CD4-positive, alpha-beta memory T cell (primary cell): ENCODE measurements at places on chromosomes 7 and 10.

- DNase-seq = no peak
- no peak overlapping the region for H3K4me3 ChIP-seq
- peaks cover 8% of the 10 kb centered on the region for H3K36me3 ChIP-seq
- no peaks in the 10 kb centered on the region for H3K27me3 ChIP-seq
- H3K4me1 ChIP-seq = no peaks in the 10 kb centered on the region
Observed at GRCh38 chr7:102387064-102387463, 9.1 kb upstream of the PRKRIP1 start.

DNA sequence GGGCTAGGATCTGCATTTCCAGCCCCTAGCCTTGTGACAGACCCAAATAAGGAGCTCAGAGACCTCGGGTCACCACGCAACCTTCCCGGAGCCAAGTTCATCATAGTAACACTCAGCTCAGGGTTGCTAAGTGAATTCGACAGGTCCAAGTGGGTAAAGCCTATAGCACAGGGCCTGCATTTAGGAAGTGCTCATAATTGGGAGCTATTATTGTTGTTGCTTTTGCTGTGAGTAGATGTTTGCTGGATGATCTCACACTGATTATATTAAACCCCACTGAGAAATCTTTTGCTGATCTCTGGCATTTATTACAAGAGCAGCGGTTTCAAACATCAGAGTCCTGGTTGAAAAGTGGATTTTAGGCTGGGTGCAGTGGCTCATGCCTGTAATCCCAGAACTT lies 20.3 kb upstream of the SAR1A start:
- H3K4me1 ChIP-seq = no peaks in the 10 kb centered on the region
- no peak overlapping the region for H3K4me3 ChIP-seq
- no peaks in the 10 kb centered on the region for H3K27me3 ChIP-seq
- no peaks in the 10 kb centered on the region for H3K36me3 ChIP-seq
- no peak overlapping the region for H3K27ac ChIP-seq

- no peaks in the 10 kb centered on the region for H3K36me3 ChIP-seq
- H3K4me1 ChIP-seq = no peaks in the 10 kb centered on the region
- no peaks in the 10 kb centered on the region for H3K27me3 ChIP-seq
- H3K4me3 ChIP-seq = no peak overlapping the region
- DNase-seq = no peak
- no peak overlapping the region for H3K27ac ChIP-seq
Observed at GRCh38 chr10:36491926-36492325, 633.5 kb upstream of the ANKRD30A start.

GRCh38 chr7:123727071-123727837 lies 21.5 kb downstream of the WASL start:
- H3K4me3 ChIP-seq = no peak overlapping the region
- DNase-seq = no peak
- H3K27me3 ChIP-seq = no peaks in the 10 kb centered on the region
- H3K4me1 ChIP-seq = peaks cover 31% of the 10 kb centered on the region

DNA sequence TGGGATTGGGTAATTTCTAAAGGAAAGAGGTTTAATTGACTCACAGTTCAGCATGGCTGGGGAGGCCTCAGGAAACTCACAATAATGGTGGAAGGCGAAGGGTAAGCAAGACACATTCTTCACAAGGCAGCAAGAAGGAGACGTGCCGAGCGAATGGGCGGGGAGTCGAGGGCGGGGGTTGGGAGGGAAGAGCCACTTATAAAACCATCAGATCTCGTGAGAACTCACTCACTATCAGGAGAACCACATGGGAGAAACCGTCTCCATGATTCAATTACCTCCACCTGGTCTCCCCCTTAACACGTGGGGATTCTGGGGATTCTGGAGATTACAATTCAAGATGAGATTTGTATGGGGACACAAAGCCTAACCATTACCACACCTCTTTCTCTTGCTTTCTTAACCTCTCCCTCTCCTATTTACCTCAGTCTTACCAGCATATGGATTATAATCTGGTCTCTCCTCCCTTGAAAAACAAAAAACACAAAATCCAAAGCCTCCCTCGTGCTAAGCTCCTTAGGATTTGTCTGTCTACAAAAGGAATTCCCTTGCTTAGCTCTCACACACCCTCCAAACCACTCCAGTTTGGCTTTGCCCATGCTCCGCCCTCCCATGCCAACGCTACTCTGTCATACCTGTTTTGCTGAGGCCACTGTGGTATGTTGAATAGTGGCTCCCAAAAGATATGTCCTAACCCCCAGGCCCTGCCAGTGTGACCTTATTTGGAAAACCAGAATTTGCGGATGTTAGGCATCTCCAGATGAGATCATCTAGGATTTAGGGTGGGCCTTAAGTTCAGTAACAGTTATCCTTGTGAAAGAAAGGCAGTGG lies 19.6 kb upstream of the EFCAB10 start:
- H3K4me3 ChIP-seq = no peak overlapping the region
- no peaks in the 10 kb centered on the region for H3K4me1 ChIP-seq
- H3K36me3 ChIP-seq = no peaks in the 10 kb centered on the region

- H3K27ac ChIP-seq = no peak overlapping the region
- H3K36me3 ChIP-seq = no peaks in the 10 kb centered on the region
- no peaks in the 10 kb centered on the region for H3K27me3 ChIP-seq
- H3K4me1 ChIP-seq = no peaks in the 10 kb centered on the region
Observed at GRCh38 chr10:30556189-30556588, 73.4 kb downstream of the LYZL2 start.

DNA sequence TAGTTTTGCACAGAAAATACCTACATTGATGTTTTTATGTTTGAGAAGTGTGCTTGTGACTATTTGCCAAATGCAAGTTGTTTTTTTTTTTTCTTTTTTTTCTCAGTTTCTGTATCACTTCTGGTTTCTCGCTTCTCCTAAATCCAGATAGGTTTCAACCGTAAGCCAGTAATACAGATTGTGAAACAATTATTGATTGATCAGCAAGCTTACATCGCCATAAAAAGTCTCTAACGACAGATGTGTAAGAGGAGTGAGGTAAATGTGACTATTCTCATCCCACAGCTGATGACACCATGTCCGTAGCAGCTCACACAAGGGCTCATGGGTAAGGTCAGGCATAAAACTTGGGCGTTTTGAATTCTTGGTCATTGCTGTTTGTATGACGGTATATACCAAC lies 202.8 kb upstream of the AKR1E2 start:
- H3K4me1 ChIP-seq = no peaks in the 10 kb centered on the region
- no peaks in the 10 kb centered on the region for H3K27me3 ChIP-seq
- H3K36me3 ChIP-seq = no peaks in the 10 kb centered on the region
- no peak overlapping the region for H3K4me3 ChIP-seq
- no peak overlapping the region for H3K27ac ChIP-seq

DNA sequence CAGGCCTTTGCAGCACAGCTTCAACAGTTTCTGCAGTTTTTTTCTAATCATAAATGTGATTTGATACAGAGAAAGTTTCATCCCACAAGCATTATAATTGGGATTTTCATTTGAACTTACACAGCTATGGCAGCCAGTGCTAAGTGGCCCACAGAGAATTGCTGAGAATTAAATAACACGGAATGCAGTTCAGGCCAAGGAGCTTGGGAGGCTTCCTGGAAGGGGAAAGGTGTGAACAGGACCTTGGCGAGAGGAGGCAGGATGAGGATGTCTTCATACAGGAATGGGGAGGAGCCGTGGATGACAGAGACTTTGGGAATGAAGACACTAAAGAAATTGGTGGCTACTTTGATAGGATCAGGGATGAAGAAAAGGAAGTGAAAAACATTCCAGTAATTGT lies 95.3 kb downstream of the ZNF22 start:
- no peak overlapping the region for H3K4me3 ChIP-seq
- DNase-seq = no peak
- H3K27me3 ChIP-seq = no peaks in the 10 kb centered on the region

DNA sequence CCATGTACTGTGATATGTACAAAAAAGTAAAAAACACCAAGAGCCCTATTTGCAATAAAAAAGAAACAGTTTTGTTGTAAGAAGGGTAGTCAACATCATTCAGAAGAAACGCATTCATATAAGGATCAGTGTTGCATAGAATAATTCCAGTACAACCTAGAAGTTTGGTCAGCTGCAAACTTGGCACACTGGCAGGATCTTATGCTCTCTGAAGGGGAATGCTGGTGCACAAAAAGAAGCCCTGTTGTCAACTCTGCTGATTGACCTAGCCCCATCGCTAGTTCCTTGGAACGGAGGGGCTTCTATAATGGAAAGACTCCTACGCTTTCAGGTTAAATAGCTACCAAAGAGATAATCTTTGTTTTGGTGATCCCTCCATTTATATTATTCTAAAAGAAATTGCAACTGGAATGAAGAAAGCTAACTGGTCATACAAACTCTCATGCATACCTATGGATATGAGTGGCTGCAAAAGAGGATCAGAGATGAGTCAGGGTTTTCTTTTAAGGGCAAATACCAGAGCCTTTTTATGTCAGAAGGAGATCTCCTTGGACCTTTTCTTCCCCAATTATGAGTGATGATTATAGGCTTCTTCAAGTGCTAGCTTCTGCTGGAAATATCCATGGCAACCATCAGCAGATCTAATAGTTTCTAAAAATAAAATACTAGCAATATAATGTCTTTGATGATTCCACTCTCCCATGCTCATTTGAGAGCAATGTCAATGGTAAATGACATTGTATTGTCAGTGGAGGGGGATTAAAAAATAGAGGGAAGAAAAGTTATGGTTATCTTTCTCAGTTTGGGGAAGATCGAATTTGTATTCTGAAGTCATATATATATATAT lies 312.4 kb upstream of the CACNA2D1 start:
- no peaks in the 10 kb centered on the region for H3K4me1 ChIP-seq
- H3K27ac ChIP-seq = no peak overlapping the region
- no peaks in the 10 kb centered on the region for H3K27me3 ChIP-seq
- DNase-seq = no peak
- no peaks in the 10 kb centered on the region for H3K36me3 ChIP-seq

GRCh38 chr7:30713392-30713791 lies 31.1 kb upstream of the CRHR2 start:
- DNase-seq = no peak
- H3K4me3 ChIP-seq = no peak overlapping the region
- H3K4me1 ChIP-seq = no peaks in the 10 kb centered on the region
- no peaks in the 10 kb centered on the region for H3K36me3 ChIP-seq
- H3K27me3 ChIP-seq = no peaks in the 10 kb centered on the region

GRCh38 chr7:4838626-4839334 lies 23.1 kb downstream of the PAPOLB start:
- H3K27ac ChIP-seq = no peak overlapping the region
- no peak overlapping the region for H3K4me3 ChIP-seq
- no peaks in the 10 kb centered on the region for H3K4me1 ChIP-seq
- no peak for DNase-seq

DNA sequence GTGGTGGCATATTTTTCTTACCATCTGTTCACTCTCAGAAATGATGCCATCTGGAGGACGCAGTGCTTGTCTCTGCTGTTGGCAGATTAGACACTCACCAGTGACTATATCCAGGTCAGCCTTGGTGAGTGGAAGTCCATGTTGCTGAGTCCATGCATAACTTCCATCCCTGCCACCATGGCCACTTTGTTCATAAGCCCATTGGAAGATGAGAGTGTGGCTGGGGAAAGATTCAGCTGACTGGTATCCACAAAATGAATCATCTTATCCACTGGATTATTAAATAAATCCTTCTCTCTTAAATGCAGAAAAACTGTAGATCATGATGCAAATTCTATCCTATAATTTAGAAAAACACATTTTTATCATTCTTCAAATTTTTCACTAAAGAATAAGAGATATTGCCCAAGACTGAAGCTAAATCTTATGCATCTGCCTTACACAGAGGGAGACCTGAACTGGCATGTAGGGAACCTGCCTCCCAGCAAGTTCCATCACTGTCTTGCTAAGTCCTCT lies 726.9 kb downstream of the TNS3 start:
- no peak overlapping the region for H3K4me3 ChIP-seq
- H3K27ac ChIP-seq = no peak overlapping the region
- H3K27me3 ChIP-seq = no peaks in the 10 kb centered on the region
- no peaks in the 10 kb centered on the region for H3K36me3 ChIP-seq
